Adipocyte (in vitro differentiated cells): ENCODE measurements at places on chromosomes 4 and X.

DNA sequence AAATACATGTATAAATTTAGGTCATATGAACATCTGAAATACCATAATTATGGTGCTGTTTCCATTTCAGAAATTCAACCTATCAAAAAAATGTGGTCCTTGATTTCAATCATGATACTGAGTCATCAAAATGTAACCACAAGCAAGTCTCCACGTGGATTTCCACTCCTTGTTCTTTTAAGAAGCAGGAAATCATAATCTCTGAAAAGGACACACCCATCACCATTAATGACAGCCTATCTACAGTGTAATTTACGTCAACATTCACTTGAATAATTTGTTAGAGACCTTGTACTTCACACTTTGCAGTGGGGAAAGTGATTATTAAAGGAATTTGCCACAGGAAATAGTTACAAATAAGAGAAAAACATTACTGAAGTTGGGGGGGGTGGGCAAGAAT is 17.7 kb upstream of the SLC7A11 start:
- peak; percentile 57 for DNase-seq

DNA sequence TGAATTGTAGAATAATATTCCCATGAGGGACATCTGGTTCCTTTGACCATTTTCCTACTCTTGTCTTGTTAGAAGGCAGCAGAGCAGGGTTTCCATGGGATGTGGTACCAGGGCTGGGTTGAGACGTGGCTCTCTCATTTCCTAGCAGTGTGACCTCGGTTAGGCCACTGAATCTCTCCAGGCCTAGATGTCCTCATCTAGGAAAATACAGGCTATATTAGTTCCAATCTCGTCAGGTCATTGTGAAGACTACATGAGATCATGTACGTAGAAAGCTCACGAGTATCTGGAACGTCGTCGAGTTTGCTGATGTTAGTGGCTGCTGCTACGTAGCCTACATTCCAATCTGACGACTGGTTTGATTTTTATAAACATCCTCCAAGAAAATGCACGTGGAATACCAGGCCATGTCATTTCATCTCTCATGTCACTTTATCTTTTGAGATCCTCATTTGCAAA is 278.2 kb upstream of the GATB start:
- no peak for DNase-seq

DNA sequence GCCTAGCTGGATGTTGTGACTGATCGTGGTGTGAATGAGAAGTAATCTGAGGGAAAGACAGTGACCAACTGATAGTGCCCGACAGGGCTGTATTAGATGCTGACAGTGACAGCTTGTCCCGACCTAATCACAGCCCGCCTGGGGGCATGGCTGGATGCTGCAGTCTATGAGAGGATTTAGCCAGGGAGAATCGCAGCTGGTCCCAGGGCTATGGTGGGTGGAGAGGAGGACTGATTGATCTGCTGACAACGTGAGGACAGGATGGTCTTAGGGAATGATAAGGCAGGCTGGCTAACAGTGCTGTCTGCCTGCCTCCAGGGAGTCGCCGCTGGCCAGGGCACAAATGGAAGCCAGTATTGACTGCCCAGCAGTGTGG is 621 bp upstream of the SUV39H1 start:
- DNase-seq = no peak

- DNase-seq = no peak
Measured at GRCh38 chr4:38113132-38113531, 152.9 kb downstream of the PTTG2 start.

DNA sequence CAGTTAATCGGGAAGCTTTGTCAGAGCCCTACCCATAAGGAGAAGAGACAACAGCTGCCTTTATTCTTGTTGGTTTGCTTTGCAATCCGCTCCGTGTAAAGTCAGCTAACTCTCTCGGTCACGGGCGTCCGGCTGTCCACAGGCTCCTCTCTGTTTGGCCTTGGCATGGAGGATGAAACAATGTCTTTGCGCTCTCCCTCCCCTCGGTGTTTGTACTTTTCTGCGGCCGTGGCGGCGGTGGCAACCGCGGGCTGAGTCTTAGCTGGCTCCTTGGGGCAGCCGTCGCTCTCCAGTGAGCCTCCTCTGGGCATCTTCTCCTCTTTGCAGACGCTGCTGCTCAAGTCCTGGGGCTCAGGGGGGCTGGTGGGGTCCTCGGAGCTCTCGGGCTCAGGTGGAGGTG is 10.6 kb upstream of the IRAK1 start:
- no peak for DNase-seq

DNA sequence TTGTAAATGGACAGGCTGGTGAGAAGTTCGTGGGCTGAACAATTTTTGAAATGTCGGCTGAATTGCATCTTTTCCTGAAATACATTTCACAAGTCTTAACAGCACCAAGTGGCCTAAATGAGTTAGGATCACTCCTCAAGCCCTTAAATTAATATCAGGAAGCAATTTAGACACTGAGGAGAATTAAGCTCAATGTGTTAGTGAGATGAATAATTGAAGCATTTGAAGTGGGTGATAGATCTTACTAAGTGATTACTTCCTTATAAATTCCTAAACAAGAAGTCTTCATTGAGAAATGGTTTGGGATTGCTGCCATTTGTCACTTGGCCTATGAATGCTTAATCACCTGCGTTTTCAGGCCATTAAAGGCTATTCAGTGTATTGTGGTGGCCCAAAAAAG is 116.8 kb downstream of the NAA11 start:
- DNase-seq = no peak
